ENCODE measurements at places on chromosomes 16 and 17.

GRCh38 chr16:30063278-30063892, 2.2 kb upstream of the ALDOA start:
- no peak for DNase-seq

DNA sequence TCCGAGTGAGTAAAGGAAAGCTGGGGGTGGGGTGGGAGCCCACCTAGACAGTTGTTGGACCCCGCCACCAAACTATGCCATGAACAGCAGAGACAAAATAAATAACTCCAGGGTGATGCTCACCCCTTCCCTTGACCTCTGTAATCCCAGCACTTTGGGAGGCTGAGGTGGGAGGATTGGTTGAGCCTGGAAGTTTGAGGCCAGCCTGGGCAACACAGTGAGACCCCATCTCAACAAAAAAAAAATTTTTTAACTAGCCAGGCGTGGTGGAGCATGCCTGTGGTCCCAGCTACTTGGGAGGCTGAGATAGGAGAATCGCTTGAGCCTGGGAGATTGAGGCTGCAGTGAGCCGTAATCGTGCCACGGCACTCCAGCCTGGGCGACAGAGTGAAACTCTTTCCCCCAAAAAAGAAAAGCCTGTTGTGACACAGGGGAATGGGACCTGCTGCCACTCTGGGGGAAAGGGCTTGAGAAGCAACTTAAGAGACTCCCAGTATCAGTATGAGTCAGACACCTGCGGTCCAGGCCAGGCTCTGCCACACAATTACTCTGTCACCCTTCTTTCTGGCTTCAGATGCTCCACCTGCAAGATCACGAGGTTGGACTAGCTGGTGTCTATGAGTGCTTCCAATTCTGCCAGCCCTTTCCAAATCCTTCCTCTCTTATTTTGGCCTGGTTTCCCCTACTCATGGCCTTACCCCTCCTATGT, 5.0 kb downstream of the SGCA start:
- DNase-seq: no peak

GRCh38 chr17:74089869-74090464, 113.5 kb upstream of the RPL38 start:
- DNase-seq: no peak

DNA sequence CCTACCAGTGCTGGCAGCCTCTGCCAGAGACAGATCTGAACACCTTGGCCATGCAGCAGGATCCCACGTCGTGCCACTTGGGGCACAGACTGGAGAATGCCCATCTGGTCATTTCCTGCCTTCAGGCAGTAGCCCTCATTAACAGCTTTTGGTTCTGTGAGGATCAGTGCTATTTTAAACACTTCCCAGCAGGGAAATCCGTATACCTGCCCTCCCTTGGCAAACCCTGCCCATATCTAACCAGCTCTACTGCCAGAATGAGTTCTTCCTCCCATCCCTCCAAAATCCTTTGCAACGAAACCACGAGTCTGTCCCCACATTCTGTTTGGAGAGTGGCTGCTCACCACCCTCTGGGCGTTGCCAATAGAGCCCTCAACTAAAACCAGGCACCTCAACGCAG, 245.7 kb downstream of the ENGASE start:
- no peak for DNase-seq

All from lower leg skin (tissue), 4 donors.